Activated CD4-positive, alpha-beta T cell treated with anti-CD3 and anti-CD28 coated beads, Interleukin-2, amount 10 ng/mL, durations not matched to agents 7 days and 5 days (primary cell): ENCODE measurements at places on chromosomes 7 and 10. TPM values are rescaled to one million over a fixed set of nuclear protein-coding genes. Genes with fewer than 3 reads are reported as not detected.

DNA sequence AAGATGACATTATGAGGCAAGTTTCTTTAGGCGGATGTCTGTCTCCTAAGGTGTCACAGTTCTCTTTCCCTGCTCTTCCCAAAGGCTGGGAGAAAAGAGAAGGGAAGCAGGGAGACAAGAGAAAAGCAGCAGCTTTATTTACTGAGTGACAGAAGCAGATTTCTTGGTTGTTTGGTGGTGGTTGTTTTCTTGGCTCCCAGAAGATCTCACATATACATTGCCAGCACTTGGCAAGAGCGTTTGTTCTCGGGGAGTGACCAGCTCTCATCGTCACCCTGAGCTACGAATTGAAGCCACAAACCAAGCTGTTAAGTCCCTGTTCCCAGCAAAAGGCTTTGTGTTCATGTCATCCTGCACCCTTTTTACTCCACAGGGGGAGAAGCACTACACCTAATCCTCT lies 11.4 kb downstream of the CDHR3 start:
- H3K27ac ChIP-seq, result no peak overlapping the region
- H3K4me3 ChIP-seq, result no peak overlapping the region
- peaks cover 8% of the 10 kb centered on the region for H3K27me3 ChIP-seq
- H3K4me1 ChIP-seq, result no peaks in the 10 kb centered on the region
- H3K36me3 ChIP-seq, result no peaks in the 10 kb centered on the region

GRCh38 chr10:3668276-3668965 lies 116.6 kb downstream of the KLF6 start:
- H3K27ac ChIP-seq, result peak overlapping the region; percentile 98
- peaks cover 4% of the 10 kb centered on the region for H3K36me3 ChIP-seq
- H3K4me3 ChIP-seq, result peak overlapping the region; percentile 82
- peak; percentile 80 for DNase-seq
- no peaks in the 10 kb centered on the region for H3K27me3 ChIP-seq

DNA sequence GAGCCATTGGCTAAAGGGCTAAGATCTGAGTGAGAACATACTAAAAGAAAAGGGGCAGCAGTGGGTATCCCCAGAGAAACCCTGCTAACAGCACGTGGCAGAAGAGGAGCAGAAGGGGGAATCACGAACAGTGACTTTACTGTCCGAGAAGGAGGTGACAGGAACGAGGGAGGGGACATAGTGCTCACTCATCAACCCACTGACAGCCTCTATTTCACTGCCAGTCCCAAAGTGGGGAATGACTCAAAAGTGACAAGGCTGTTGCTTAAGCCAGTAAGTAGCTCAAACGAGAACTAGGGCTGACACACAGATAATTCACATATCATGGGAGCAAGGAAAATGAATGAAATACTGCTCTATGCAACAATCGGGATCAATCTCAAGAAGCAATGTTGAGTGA lies 92.7 kb downstream of the RSU1 start:
- no peak overlapping the region for H3K4me3 ChIP-seq
- no peaks in the 10 kb centered on the region for H3K27me3 ChIP-seq
- H3K36me3 ChIP-seq, result peaks cover 43% of the 10 kb centered on the region
- DNase-seq, result no peak

GRCh38 chr10:25175527-25176420 lies 973 bp downstream of the GPR158 start:
- DNase-seq, result no peak
- no peak overlapping the region for H3K27ac ChIP-seq
- peaks cover 5% of the 10 kb centered on the region for H3K4me1 ChIP-seq
- no peak overlapping the region for H3K4me3 ChIP-seq
- H3K36me3 ChIP-seq, result peaks cover 6% of the 10 kb centered on the region
- H3K27me3 ChIP-seq, result peaks cover 48% of the 10 kb centered on the region

DNA sequence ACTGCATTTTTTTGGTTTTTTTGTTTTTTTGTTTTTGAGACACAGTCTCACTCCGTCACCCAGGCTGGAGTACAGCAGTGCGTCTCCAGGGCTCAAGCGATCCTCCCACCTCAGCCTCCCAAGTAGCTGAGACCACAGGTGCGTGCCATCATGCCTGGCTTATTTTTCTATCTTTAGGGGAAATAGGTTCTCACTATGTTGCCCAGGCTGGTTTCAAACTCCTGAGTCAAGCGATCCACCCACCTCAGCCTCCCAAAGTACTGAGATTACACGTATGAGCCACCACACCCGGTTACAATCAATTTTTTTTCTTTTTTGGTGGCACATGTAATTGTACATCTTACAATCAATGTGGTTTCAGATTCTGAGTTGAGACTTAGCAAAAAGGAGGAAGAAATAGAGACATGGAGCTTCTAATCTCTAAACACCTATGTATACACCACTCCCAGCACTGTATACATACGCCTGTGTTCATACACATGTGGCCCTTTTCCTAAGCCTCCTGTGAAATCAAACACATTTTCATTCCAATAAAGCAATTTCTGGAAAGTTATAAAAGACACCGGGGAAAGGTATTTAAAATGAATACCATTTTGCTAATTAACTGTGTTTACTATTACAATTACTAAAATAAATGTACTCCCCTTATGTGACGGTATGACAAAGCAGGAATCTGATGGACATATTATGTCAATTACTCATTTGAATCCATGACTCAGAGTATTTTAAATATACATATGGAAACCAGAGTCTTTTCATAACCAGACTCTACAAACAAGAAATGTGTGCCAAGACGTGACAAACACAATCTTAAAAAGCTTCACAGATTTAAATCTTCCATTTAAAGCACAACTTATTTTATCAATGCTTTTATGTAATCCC lies 40.9 kb downstream of the SMURF1 start:
- no peak for DNase-seq
- H3K36me3 ChIP-seq, result peaks cover 16% of the 10 kb centered on the region
- H3K4me3 ChIP-seq, result no peak overlapping the region
- no peaks in the 10 kb centered on the region for H3K27me3 ChIP-seq

GRCh38 chr10:104447906-104448305 lies 94.3 kb downstream of the CFAP58 start:
- no peak for DNase-seq
- H3K4me1 ChIP-seq, result no peaks in the 10 kb centered on the region
- no peak overlapping the region for H3K4me3 ChIP-seq
- no peaks in the 10 kb centered on the region for H3K36me3 ChIP-seq

GRCh38 chr7:28315565-28316410 lies 96.5 kb upstream of the CREB5 start:
- DNase-seq, result no peak
- H3K27me3 ChIP-seq, result peaks cover 21% of the 10 kb centered on the region
- H3K36me3 ChIP-seq, result no peaks in the 10 kb centered on the region
- H3K4me3 ChIP-seq, result no peak overlapping the region

GRCh38 chr7:90192876-90193750 lies 18.4 kb upstream of the STEAP2 start:
- peaks cover 2% of the 10 kb centered on the region for H3K27me3 ChIP-seq
- no peak for DNase-seq
- H3K4me3 ChIP-seq, result no peak overlapping the region
- H3K36me3 ChIP-seq, result no peaks in the 10 kb centered on the region

DNA sequence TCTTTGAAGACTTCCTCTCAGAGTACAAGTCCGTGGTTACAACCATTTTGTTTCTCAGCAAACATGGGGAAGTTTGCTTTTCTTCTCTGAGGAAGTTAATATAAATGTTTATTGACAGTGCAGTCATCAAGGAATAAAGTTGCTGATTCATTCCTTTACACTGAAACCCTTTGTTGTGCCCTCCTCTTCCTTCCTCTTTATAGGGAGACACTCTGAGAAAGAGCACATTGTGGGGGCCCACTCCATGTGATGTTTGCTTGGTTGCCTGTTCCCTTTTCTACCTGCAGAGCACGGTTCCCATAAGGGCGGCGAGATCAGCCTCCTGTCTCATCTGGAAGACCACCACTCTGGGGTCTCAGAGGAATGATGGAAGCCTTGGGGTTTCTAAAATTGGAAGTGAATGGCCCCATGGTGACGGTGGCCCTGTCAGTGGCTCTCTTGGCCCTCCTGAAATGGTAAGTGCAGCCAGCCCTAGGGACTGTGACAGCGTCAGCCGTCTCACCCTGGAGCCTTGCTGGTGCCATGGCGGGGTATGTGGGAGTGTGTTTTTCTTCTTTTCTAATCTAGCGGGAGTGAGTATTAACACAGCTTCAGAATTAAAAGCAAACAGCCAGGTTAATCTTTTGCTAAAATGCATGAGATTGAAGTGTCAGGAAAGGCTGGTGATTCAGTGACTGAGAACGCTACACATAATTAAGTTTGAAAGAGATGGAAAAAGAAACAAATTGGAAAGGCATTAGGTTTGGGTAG lies at the start of gene TBXAS1:
TSS of gene TBXAS1 (plus strand) at position 240 of the 750 bp plus-strand sequence. CDS start at position 367, 127 bp downstream.
- H3K36me3 ChIP-seq, result peaks cover 25% of the 10 kb centered on the region
- DNase-seq, result peak; percentile 32
- H3K27ac ChIP-seq, result peak within 1 kb of the TSS; percentile 90
- peaks cover 6% of the 10 kb centered on the region for H3K27me3 ChIP-seq
- peaks cover 31% of the 10 kb centered on the region for H3K4me1 ChIP-seq

The LAMB4 gene
- total RNA-seq, result not detected

The SPAM1 gene
- total RNA-seq, result not detected

The IDI2 gene
- total RNA-seq, result not detected

The C10orf105 gene
- 0.71 TPM for total RNA-seq

The NEBL gene
- total RNA-seq, result not detected

The JAKMIP3 gene
- total RNA-seq, result 0.07 TPM

The ATRNL1 gene
- total RNA-seq, result 0.12 TPM

The CYP2C9 gene
- not detected for total RNA-seq

The PDZD8 gene
- 10.9 TPM for total RNA-seq

The RNF133 gene
- total RNA-seq, result not detected

The TMEM176A gene
- total RNA-seq, result not detected
